ENCODE measurements at places on chromosomes 6 and 20.

DNA sequence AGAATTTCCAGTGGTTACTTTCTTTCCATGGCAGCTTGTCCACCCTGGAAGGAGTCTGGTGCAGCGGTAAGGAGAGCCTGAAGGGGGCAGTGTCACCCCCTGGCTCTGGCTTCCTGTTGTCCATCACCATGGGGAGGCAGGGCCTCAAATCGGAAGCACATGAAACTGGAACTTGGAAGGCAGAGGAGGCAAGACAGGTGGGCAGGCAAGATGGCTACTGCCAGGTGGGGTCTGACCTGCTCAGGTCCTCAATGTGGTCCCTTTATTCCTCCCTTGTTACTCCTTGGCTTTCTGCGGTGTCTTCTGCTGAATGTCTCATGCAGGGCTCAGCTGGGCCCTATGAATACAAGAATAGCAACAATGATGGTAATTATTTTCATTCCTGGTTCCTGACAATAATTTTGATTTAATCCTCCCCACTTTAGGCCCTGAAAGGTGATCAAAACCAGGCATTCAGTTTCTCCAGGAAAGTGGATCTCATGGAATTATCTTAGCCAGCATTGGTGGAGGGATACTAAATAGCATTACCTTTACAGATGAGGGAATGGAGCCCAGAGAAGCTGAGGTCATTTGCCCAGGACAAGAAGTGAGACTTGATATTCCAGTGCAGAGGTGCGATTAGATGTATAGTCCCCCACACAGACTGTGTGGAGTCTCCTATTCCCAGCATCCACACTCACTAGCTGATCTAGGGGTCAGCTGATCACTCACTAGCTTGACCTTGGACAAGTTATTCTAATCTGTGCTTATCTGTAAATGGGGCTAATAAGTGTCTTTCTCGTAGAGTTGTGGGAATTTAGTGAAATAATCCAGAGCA is 17.6 kb upstream of the SNAI1 start:
- peak; percentile 35 for DNase-seq

GRCh38 chr6:84836366-84836765 is 72.0 kb upstream of the TBX18 start:
- DNase-seq = no peak

DNA sequence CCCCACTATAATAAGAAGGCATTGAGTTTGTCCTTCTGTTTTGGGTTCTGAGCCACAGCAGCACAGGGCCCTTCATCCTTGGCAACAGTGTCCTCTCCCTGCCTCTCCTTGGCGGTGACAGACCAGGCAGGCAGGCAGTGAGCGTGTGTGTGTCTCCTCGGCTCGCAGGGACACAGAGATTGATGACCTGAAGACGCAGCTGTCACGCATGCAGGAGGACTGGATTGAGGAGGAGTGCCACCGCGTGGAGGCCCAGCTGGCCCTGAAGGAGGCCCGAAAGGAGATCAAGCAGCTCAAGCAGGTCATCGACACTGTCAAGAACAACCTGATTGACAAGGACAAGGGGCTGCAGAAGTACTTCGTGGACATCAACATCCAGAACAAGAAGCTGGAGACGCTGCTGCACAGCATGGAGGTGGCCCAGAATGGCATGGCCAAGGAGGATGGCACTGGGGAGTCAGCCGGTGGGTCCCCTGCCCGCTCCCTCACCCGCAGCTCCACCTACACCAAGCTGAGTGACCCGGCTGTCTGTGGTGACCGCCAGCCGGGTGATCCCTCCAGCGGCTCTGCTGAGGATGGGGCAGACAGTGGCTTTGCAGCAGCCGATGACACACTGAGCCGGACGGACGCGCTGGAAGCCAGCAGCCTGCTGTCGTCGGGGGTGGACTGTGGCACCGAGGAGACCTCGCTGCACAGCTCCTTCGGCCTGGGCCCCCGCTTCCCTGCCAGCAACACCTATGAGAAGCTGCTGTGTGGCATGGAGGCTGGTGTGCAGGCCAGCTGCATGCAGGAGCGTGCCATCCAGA is 24.0 kb downstream of the SDCBP2 start:
- DNase-seq = no peak

GRCh38 chr20:62846166-62846890 is 15.3 kb downstream of the TCFL5 start:
- DNase-seq = no peak

- DNase-seq = no peak
Observed at GRCh38 chr6:24721461-24722215, 2.7 kb upstream of the C6orf62 start.

DNA sequence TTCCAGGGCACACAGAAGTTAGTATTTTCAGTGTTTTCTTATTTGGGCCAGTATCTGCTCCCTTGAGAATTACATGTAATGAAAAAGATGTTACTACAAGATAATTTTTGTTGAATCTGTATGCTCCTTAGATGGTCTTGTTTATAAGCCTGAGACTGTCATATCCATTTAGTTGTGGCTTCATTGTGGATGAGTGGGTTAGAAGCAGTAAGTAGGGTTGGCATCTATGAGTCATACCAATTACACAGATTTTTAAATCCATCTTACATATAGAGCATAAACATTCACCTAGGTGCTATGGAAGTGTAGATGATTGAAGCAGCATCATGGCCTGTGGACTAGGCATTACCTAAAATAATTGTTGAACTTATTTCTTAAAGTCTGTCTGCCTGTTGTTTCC is 13.5 kb upstream of the BAG2 start:
- DNase-seq = no peak

- no peak for DNase-seq
Observed at GRCh38 chr6:89118931-89119330, 1.1 kb upstream of the SRSF12 start.

DNA sequence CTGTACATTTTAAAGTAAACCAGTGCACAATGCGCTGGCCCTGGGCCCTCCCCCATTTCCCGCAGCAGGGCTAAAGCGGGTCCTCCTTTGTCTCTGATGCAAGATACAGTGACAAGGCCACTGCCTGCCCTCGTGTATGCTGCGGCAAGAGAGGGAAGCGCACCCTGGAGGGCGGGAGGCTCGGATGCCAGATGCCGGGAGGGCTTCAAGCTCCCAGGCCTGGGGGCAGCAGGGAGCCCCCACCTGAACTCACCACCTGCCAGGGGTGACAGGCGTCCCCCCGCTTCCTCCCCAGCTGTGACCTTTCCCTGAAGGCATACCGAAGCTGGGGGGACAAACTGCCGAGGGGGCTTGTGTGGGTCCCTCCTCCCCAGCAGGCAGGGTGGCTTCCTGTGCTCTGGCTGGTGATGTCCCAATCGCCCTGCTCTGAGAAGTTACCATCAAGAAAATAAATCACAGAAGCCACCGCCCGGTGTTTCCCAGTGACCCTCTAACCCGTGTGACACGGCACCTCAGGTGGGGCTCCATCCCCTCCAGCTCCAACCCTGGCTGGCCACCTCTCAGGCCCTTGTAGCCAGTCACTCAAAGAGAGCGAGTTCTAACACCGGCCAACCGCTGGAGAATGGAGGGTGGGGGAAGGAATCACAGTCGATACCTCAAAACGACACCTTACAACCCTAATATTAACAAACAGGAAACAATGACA is 203.3 kb downstream of the PREX1 start:
- no peak for DNase-seq

DNA sequence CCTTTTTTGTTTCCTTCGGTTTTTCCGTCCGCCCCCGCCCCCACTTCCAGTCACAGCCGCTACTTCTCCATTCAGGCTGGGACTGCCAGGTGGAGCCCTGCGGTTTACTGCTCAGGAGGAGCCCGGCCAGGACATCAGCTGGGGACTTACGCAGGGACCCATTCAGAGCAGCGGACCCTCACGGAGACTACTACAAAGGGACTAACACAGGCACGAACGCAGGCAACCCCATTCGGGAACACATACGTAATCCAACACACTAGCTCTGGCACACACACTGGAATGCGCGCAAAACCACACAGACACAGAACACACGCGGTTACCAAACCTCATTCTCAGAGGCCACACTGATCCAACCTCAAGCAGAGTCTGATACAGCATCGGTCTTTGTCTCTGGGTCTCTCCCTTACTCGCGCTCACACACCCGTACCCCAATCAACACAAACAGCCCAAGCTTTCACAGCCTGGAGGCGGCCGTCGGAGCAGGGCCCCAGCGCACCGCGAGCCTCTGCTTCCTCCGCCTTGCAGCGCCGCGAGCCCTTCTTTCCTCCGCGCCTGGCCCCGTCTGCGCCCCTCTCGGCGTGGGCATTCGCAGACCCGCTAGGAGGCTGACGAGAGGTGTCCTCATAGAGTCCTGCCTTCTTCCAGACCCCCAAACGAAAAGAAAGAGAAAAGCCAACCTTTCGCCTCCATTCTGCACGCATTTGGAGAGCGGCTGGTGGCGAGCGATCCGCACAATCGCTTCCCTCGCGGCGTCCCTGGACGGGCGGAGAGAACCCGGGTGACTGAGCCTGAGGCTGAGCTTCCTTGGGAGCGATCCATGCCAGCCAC is 1.1 kb upstream of the SLC32A1 start:
- peak; percentile 27 for DNase-seq

All from stimulated activated naive CD8-positive, alpha-beta T cell treated with anti-CD3 and anti-CD28 coated beads, Interleukin-15, Interleukin-2, amounts not matched to agents 100 U/mL and 50 U/mL, for 24 hours (primary cell).